ENCODE measurements at places on chromosomes 4 and X. TPM values are rescaled to one million over a fixed set of nuclear protein-coding genes. Genes with fewer than 3 reads are reported as not detected.
A peak's percentile ranks its signal among the peaks of the same experiment; 100 is the strongest.

DNA sequence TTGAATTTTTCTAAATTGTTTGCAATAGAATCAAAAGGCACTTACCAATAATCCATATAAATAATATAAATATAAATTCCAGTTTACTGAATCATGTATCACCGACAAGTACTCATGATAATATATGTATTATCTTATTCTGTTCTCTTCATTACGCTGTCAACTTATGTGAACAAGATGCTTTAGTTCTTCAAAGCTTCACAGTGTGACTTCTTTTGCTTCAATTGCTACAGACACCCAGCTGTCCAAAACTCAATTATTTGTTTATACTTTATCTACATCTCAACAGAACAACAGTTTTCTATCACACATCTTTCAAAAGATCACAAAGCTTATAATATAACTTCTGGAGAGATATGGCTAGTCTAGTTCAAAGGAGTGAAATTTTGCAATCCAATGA lies 1499.9 kb upstream of the PCDH10 start:
- H3K4me3 ChIP-seq, result no peak overlapping the region
- DNase-seq, result no peak
- H3K36me3 ChIP-seq, result no peaks in the 10 kb centered on the region
- no peak overlapping the region for H3K27ac ChIP-seq
- no peaks in the 10 kb centered on the region for H3K4me1 ChIP-seq

DNA sequence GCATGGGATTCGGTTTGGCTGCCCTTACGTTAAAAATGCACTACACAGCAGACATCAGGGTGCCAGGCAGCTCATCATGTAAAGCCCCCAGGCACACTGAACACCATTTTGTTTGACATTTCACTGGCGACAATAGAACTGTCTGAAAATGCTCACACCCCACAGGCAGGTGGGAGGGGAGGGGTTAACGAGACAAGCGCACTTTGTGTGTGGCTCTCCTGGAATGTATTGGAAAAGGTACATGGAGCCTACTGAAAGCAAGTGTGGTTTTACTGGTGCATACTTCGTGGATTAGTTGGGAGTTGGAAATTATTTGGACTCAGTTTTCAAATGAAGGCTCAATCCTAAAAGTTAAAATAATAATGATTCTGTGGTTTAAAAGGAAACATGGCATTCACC lies 31.6 kb upstream of the PPARGC1A start:
- no peak overlapping the region for H3K4me3 ChIP-seq
- no peaks in the 10 kb centered on the region for H3K36me3 ChIP-seq
- H3K4me1 ChIP-seq, result no peaks in the 10 kb centered on the region
- DNase-seq, result no peak

- DNase-seq, result no peak
- no peak overlapping the region for H3K27ac ChIP-seq
- no peaks in the 10 kb centered on the region for H3K27me3 ChIP-seq
- no peak overlapping the region for H3K4me3 ChIP-seq
- peaks cover 6% of the 10 kb centered on the region for H3K4me1 ChIP-seq
Observed at GRCh38 chr4:15668566-15669435, 12.8 kb upstream of the FAM200B start.

DNA sequence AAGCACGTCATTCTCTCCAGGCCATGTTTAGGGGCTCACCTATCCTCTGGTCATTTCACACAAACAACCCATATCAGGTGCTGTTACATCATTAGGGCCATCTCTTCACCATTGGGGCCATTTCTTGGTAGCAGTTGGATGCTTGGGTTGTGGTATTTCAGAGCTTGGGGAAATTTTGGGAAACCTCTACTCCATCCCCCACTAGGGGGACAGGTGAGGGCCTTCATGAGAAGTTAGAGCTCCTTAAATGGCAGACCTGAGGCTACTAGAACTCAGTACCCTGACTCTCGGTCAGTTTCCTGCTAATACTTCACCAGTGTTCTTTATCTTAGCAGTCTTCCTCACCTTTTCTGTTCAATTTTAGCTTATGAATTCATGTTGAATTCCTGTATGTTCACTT lies 50.2 kb downstream of the ZNF827 start:
- H3K36me3 ChIP-seq, result peaks cover 37% of the 10 kb centered on the region
- no peak overlapping the region for H3K4me3 ChIP-seq
- H3K27me3 ChIP-seq, result no peaks in the 10 kb centered on the region
- peaks cover 3% of the 10 kb centered on the region for H3K4me1 ChIP-seq
- no peak for DNase-seq

DNA sequence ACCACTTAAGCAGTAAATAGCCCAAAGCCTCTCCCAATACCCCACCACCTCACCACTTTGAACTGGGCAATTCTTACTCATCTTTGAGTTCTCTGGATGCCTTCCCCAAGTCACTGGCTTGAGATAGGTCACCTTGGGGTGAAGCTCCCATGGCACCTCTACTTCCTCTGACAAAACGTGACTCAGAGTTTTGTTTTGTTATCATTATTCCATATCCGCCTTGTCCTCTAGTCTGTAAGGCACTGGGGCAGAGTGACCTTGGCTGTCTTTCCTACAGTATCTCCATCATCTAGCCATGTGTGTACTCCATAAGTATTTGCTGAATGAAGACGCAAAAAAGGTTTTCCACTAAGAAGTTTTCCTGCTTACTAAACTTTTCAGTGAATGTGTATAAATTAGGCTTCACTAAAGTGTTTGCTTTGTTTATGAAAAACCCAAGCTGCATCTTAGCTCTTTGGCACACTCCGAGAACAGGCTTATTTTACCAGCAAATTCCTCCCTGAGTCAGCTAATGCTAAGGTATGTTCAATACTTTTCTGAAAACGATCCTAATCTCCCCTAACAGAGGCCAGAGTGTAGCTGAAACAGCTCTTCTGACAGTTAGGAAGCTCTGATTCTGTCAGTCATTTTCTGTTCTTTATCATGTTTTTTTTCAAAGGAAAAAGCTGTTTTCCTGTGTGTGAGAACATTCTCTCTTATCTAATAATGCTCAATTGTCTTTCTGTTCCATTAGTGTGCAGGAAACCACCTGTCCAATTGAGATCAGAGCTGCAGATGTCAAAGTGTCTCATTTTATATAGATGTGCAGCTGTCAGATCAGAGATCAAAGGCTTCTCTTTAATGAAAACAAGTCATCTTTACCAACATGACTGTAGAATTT lies 30.2 kb upstream of the TSPAN5 start:
- H3K27me3 ChIP-seq, result no peaks in the 10 kb centered on the region
- H3K4me3 ChIP-seq, result no peak overlapping the region
- peak overlapping the region; percentile 72 for H3K27ac ChIP-seq

DNA sequence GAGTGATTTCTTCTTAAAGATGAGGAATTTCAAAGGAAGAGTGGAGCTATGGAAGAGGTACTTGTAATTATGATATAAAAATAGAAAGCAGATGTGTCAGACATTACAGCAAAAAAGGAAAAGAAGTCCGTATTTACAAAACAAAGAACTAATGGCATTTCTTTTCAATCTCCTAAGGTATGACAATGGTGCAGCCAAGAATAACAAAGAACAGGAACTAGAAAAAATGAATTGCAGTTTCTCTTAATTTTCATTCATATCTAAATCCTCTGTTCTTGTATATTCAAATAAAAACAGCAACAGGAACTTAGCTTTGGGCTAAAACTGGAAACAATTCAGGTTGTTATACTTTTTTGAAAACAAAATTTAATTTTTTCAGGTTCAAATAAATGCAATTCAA lies 105.1 kb downstream of the SPRY1 start:
- no peak overlapping the region for H3K4me3 ChIP-seq
- H3K27ac ChIP-seq, result no peak overlapping the region
- H3K27me3 ChIP-seq, result peaks cover 30% of the 10 kb centered on the region
- no peak for DNase-seq
- H3K4me1 ChIP-seq, result peaks cover 4% of the 10 kb centered on the region

- peaks cover 11% of the 10 kb centered on the region for H3K27me3 ChIP-seq
- no peak for DNase-seq
- no peaks in the 10 kb centered on the region for H3K36me3 ChIP-seq
- no peaks in the 10 kb centered on the region for H3K4me1 ChIP-seq
Observed at GRCh38 chr4:74471264-74471663, 26.3 kb downstream of the AREG start.

GRCh38 chr4:140645614-140646412 lies 77.1 kb upstream of the UCP1 start:
- H3K4me3 ChIP-seq, result no peak overlapping the region
- no peak for DNase-seq
- no peak overlapping the region for H3K27ac ChIP-seq
- peaks cover 3% of the 10 kb centered on the region for H3K27me3 ChIP-seq

DNA sequence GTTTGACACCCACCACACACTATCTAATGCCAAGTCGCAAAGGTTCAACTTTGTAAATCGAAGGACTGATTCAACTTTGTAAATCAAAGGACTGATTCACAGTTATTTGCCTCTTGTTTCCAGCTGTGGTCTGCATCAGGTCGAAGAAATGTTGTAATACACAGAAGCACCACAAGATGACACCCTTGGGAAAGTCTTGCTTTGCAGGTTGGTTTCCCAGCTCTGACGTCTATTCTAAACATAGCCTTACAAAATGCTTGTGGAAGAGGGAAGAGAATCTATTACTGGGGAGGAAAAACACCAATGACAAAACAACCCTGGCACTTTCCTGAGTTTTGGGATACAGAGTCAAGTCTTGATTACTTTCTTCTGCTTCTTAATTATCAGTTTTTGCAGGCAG lies 35.3 kb downstream of the SUPT20HL1 start:
- H3K27me3 ChIP-seq, result peaks cover 2% of the 10 kb centered on the region
- no peaks in the 10 kb centered on the region for H3K4me1 ChIP-seq
- DNase-seq, result peak; percentile 39
- no peak overlapping the region for H3K27ac ChIP-seq

GRCh38 chrX:26234177-26234576 lies 18.2 kb downstream of the MAGEB5 start:
- no peak for DNase-seq
- H3K36me3 ChIP-seq, result no peaks in the 10 kb centered on the region
- no peak overlapping the region for H3K4me3 ChIP-seq
- no peak overlapping the region for H3K27ac ChIP-seq

DNA sequence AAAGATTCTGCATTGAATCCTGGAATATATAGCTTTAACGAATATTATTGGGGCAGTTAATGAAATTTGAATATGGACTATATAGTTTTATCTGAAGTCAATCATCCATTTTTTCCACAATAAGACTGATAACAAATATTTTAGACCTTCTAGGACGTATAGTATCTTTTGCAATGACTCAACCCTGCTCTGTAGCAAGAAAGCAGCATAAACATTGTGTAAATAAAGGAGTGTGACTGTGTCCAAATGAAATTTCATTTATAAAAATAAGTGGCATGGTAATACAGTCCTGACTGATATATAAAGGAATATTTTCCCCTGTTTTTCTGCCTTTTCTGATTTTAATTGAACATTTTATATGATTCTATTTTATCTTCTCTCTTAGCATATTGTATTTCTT lies 947.7 kb upstream of the SLIT2 start:
- no peak for DNase-seq
- H3K4me3 ChIP-seq, result no peak overlapping the region
- no peaks in the 10 kb centered on the region for H3K27me3 ChIP-seq
- no peaks in the 10 kb centered on the region for H3K4me1 ChIP-seq
- no peak overlapping the region for H3K27ac ChIP-seq

- H3K36me3 ChIP-seq, result no peaks in the 10 kb centered on the region
- no peak for DNase-seq
- H3K4me3 ChIP-seq, result no peak overlapping the region
- no peak overlapping the region for H3K27ac ChIP-seq
Observed at GRCh38 chrX:143165778-143166177, 140.1 kb downstream of the SPANXN4 start.

DNA sequence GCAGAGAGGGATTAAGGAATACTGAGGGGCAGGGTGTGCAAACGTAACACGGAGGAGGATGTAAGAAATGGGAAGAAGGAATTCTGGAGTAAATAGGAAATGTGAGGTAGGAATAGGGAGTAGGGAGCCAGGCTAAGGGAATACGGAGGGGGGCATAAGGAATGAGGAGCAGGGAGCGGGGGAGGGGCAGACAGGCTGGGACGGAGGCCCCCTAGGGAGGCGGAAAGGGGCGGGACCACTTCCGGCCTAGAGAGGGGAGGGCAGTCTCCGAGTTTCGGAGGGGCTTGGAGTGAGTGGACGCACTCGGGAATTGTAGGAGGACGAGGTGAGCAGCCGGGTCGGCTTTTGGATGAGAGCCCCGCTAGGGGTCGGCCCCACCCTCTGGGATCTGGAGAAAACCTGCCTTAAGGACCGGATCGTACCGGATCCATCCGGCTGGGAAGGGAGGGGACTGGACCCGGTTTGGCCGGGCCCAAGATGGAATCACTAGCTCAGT lies 612 bp downstream of the MAGED2 start:
- peak overlapping the region; percentile 90 for H3K27ac ChIP-seq
- H3K36me3 ChIP-seq, result peaks cover 9% of the 10 kb centered on the region
- peaks cover 13% of the 10 kb centered on the region for H3K4me1 ChIP-seq

DNA sequence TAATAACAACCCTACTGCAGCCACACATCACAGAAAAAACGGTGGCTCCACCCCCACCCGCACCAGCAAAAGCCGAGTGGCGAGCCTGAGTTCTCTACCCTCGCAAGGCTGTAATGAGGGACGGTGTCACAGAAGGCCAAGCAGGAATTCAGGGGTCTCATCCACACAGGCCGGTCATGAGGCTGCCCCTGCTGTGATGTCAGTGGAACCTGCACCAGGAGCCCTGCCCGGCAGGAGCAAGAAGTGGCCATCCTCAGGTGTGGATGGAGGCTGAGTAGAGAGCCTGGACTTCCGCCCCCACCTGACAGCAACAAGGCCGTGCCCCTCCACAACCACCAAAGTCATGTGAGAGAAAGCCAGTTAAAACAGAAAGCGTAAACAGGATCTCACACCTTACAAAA lies 20.6 kb downstream of the LYAR start:
- H3K4me1 ChIP-seq, result peaks cover 25% of the 10 kb centered on the region
- H3K4me3 ChIP-seq, result peak overlapping the region; percentile 21
- peak; percentile 31 for DNase-seq
- H3K27me3 ChIP-seq, result no peaks in the 10 kb centered on the region
- peak overlapping the region; percentile 85 for H3K27ac ChIP-seq
- peaks cover 55% of the 10 kb centered on the region for H3K36me3 ChIP-seq

DNA sequence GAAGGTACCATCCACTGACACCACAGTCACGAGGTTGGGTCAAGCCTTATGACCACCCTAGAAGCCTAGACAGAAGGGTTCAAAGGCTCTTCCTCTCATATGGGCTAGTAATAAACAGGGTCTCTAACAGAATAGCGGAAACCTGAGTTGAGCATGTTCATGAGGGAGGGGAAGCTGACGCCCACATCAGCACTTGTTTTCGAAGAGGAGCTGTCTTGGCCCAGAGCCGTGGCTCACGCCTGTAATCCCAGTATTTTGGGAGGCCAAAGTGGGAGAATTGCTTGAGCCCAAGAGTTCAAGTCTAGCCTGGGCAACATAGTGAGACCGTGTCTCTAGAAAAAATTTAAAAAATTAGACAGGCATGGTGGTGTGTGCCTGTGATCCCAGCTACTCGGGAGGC lies 21.5 kb upstream of the TMSB4X start:
- H3K27ac ChIP-seq, result peak overlapping the region; percentile 99
- H3K4me1 ChIP-seq, result peaks cover 69% of the 10 kb centered on the region
- no peak for DNase-seq
- H3K27me3 ChIP-seq, result no peaks in the 10 kb centered on the region
- H3K36me3 ChIP-seq, result peaks cover 2% of the 10 kb centered on the region

The ESX1 gene
- total RNA-seq, result not detected

The HAND2 gene
- total RNA-seq, result not detected

The GLRA2 gene
- not detected for total RNA-seq

The MAGEB1 gene
- total RNA-seq, result not detected

The EFHC2 gene
- 0.58 TPM for total RNA-seq
